ENCODE measurements at places on chromosomes 3 and 15. TPM values are rescaled to one million over a fixed set of nuclear protein-coding genes. Genes with fewer than 3 reads are reported as not detected.

- DNase-seq, result no peak
Measured at GRCh38 chr3:19967812-19968211, 20.9 kb downstream of the RAB5A start.

DNA sequence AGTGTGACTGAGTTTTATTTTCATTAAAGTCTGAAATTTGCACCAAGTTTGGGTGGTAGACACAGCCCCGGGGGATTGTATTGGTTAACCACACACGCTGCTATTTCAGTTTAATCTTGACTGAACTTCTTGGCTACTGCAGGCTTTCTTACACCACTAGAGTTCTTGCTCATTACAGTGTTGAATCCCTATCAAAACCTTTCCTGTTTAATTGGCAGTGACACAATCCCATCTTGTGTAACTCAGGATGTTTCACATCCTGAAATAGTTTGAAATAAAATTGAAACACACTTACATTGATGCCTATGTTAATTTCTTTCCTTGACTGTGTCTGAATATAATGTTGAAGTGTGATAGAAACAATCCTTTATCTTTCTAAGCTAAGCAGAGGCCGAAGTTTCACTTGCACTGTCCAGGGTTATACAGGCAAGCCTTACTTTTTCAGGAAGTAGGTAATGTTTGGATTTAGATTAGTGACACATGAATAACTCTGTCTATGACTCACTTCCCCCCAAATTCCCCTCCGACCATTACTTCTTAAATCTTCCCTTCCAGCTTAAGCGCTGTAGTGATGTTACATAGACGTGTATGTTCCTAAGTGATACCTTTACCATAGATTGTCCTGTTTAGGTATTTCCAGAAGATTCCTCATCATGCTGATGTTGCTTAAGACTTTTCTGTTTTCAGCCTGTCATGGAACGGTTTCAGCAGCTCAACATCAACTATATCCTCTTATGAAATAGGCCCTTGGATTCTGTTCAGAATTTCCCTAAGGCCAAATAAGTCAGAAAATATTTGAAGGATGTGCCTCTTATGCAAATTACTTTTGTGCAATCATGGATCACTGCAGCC is 16.8 kb downstream of the ATG7 start:
- peak; percentile 94 for DNase-seq

- DNase-seq, result no peak
Measured at GRCh38 chr3:196232154-196232881, 16.0 kb downstream of the SLC51A start.

GRCh38 chr3:157285141-157285540 is 125.2 kb upstream of the CCNL1 start:
- DNase-seq, result no peak

DNA sequence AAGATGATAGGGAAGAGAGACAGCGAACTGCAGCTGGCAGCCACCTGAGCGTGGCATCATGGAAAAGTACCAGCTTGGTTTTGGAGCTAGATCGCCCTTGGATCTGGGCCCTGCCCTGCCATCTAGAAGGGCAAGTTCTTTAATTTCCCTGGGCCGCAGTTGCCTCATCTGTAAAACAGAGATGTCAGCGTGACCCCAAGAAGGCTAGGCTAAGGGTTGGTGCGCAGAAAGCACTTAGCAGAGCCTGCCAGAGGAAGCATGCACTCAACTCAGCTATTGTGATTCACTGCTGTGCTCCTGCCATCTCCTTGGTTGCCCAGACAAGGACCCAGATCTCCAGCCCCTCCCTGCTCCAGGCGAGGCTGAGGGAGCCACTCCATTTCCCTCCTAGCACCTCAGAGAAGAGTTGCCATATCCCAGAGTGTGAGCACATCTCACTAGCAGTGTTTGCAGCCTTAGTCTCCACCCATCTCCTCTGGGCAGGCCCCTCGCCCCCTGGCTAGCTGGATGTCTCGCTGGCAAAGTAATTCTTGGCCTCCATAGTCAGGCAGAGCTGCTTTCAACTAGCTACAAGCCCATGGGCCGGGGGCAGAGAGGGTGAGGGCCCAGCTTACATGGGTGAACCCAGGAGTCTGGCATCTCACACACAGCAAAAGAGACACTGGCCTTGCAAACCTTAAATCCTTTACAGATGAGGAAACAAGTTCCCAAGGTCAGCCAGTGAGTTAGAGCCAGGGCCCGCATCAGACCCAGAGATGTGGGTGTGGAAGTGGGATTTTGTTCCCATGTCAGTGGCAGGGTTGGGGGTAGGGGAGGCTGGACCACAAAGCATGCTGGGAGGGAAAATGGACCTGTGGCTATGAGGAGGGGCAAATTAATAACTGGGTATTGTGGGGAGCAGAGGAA is 280.7 kb upstream of the TLE3 start:
- no peak for DNase-seq

DNA sequence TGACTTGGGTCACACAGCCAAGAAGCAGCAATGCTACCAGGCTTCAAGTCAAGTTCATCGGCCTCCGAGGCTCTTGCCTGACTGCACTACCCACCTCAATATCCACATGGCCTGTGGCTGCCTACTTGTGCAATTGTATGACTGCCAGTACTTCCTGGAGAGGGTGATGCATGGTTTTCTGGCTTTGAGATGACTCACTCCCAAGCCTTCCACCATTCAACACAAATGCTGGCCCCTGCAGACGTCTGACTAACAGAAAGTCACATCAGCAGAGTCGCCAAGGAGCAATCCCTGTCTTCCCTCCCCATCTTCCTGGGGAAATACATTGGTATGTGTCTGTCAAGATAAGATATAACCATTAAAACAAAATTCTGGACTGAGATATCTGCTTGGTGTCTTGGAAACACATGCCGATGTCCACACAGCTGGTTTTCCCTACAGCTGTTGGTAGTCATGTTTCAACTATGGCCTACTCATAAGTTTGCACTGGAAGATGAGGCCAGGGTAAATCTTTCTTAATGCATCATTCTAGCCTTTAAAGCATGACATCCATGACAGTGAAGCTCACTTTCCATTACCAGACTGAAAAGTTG is 79.6 kb upstream of the SPATA12 start:
- peak; percentile 95 for DNase-seq

GRCh38 chr3:104397713-104398112 is 969.0 kb upstream of the ALCAM start:
- DNase-seq, result no peak

- DNase-seq, result no peak
Measured at GRCh38 chr3:28150465-28151206, 90.8 kb upstream of the CMC1 start.

GRCh38 chr3:121064121-121064520 is 156.1 kb downstream of the STXBP5L start:
- DNase-seq, result peak; percentile 55

DNA sequence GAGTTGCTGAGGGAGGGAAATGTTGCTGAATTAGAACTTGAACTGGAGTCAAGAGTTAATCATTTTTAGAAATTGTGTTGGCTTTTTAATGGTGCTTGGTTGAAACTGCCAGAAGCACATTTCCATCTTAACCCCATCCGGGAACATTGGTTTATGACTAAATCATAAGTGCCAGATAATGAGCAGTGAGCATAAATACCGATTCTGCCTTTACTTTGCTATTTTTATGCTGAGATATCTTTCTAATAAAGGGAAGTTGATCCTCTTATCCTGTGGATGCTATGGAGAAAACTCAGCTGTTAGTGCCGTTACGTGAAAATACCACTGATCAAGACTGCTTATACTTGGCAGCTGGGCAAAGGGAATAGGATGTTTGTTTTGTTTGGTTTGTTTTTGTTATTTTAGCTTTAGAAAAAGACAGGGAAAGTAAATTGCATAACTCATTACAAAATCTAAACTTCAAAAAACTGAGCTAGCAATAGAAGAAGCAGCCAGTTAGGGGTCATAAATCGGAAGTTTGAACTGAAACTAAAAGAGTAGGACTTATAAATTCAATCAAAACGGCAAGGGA is 813.1 kb downstream of the NAALADL2 start:
- peak; percentile 14 for DNase-seq

DNA sequence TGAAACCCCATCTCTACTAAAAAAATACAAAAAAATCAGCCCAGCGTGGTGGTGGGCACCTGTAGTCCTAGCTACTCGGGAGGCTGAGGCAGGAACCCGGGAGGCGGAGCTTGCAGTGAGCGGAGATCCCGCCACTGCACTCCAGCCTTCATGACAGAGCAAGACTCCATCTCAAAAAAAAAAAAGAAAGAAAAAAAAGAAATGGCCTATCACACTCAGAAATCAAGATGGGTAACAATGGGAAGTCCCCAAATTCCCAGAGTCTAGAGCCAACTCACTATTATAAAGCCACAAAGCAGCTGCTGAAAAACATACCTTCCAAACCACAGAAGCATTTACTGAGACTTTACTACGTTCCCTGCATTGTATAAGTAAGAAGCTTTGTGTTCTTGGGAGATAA is 7.5 kb downstream of the HDGFL3 start:
- DNase-seq, result no peak

- no peak for DNase-seq
Measured at GRCh38 chr3:158110658-158111018, 749 bp downstream of the RSRC1 start.

GRCh38 chr3:108757404-108757982 is at the start of gene RETNLB:
Gene RETNLB, minus strand, starts transcription at chr3:108757410. Its CDS starts 225 bp downstream, at chr3:108757185.
- DNase-seq, result no peak

- DNase-seq, result no peak
Measured at GRCh38 chr3:118485693-118486092, 549.0 kb downstream of the IGSF11 start.

DNA sequence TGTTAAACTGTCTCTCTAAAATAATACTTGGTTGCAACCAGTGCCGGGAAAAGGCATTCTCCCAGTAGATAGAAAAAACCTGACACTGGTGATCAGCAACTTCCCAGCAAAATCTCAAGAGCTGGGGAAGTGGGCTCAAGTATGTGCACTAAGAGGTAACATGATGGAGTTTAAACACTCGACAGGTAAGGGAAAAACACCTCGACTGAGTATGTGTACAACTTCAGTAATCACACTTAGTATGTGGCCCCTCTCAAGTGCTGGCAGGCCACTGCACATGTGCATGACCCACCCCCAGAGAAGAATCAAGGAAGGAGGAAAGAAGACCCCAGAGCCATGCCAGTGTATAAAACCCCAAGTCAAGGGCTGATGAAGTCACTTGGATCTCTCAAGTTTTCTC is 27.4 kb downstream of the SPESP1 start:
- DNase-seq, result no peak

DNA sequence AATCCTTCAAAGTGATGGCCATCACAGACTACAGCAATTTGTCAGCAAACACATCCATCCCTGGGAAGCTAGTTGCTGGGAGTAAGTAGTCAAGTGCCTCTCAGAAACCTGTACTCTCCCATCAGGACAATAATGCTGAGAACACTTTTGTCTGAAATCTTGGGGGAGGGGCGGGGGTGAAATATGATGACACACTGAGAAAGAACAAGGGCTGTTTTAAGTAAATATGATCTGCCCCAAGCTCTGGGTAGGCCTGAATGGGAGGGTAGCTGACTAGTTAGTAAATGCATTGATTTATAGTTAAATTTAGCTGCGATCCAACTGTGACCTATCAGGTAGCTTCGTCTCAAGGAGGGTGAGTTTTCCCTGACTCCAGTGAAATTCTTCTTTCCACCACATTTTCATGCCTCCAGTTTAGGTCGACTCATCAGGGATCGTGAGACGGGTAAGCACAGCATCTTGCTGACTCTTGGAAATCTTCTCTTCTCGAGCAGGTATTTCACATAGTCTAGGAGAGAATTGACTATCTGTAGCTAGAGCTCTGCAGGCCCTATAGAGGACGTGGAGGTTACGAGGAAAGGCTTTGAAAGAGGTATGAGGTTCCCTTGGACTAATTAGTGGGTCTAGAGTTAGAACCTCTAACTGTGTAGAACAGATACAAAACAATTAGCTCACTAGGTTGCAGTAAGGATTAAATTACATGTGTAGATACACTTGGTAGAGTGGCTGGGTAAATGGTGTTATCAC is 213.4 kb upstream of the SLC2A2 start:
- no peak for DNase-seq

DNA sequence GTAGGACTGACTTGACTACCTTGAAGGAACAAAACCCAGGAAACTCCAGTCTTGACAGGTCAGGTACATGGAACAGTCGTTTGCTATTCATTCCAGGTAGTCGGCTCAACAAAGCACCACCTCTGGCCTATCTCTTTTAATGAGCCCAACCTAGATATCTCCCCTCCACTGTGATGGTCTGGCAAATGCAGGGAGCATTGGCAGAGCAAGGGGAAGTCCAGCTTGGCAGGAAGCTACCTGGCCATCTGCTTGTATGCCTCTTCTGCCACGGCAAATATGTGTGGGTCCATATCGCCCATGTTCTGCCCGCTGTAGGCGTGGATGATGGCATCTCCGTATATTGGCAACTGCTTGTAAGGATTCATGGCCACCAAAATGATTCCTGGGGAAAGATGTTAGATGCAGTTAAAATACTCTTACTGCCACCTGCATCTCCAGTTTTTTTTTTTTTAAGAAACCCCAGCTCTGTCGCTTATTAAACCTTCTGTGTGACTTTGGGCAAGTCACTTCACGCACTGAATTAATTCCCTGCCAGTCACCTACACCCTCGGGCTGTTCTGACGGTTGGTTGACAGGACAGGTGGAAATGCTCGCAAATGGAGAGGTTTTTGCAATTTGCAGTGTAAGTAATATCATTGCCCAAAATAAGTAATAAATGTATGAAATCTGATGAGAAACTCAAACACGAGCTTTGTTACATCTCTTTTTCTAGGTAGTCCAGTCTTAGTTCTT is 16.8 kb downstream of the MYO5C start:
- no peak for DNase-seq

GRCh38 chr3:149552700-149553099 is 78.2 kb downstream of the TM4SF4 start:
- no peak for DNase-seq

The ALDH1A2 gene
- 2.2 TPM for total RNA-seq

The LRRIQ4 gene
- not detected for total RNA-seq

The MYRIP gene
- total RNA-seq, result not detected

The RHOV gene
- total RNA-seq, result 39.5 TPM

The IL17RB gene
- total RNA-seq, result 2.3 TPM

Data from PC-3 (cell line).